ENCODE measurements at places on chromosomes 4 and X.

DNA sequence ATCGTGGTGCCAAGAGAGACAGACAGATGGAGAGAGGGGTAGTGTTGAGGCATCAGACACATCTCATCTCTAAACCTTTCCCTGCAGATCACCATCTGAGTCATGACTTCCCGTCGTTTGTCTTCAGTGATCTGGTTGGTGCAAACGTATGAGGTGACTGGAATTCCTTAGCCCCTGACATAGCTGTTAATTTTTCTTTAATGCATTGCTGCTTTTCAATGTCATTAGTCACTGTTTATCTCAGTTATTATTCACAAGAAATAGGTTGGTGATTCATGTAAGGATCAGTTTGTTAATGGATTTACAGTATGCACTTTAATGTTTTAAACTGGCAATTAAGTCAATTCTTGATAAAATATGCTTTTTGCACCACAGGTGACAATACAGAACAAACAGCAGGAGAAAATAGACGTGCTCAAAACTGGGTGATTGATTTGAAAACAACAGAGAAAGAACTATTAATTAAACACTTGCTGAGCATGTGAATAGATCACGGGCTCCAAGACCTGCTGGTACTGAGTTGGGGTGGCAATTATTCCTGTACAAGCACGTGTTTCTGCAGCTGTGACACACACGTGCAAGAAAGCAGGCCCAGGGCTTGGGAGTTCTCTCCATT is 1.3 kb upstream of the TMEM154 start:
- no peak for DNase-seq

- no peak for DNase-seq
These were observed 86.5 kb downstream of the SH3KBP1 start for GRCh38 chrX:19800821-19801374.

DNA sequence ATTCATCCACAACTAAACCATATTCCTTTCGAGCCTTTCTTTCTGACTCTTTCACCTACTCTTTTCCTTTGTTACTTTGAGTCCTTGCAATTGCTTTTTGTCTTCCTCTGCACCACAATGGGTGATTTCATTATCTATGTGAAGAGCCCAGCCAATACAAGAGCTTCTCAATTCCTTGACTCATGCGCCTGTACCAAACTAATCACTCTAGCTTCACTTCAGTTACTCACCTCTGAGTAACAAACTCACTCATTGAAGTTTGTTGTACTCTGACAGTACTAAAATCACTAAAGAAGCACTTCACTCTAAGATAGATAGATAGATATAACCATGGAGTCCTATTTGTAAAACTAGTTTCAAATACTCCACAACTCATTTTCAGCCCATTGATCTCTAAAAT is 191.7 kb upstream of the EPHA5 start:
- DNase-seq: no peak

DNA sequence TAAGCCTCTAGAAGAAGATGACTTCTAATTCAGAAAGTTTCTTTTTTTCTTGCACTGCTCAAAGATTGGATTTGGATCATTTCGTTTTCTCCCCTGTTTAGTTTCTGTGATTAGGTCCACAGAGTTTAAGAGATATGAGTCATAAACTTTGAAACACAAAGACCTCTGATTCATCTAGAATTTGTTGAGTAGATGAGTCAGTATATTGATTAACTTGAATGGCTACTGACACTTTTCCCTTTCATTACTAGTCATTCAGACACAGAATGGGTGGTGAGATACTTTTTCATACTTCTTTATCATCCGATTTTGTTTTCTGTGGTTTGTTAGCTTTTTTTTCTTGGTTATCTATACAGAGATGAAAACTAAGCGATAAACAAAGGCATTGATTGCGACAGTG is 34.1 kb upstream of the AFF2 start:
- no peak for DNase-seq

GRCh38 chrX:136476501-136476900 is 11.2 kb upstream of the BRS3 start:
- DNase-seq: no peak

- DNase-seq: no peak
These were observed 25.4 kb upstream of the SLITRK4 start for GRCh38 chrX:143661286-143661685.

DNA sequence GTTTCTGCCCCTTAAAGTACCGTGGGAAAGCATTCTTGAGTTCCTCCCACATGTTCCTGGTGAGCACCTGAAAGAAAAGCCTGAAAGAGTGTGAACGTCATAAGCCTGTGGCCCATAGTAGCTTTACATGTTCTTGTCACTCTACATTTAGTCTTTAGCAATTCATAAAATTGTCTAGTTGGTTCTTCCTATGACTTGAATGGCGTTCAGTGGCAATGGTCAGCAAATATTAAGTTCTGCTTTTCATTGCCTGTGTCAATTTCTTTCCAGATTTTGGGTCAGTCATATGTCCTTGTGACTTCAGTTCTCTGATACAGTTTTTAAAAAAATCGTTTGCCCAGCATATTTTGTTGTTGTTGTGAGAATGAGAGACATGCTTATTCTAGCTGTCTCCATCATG is 650.0 kb upstream of the BOD1L1 start:
- no peak for DNase-seq

DNA sequence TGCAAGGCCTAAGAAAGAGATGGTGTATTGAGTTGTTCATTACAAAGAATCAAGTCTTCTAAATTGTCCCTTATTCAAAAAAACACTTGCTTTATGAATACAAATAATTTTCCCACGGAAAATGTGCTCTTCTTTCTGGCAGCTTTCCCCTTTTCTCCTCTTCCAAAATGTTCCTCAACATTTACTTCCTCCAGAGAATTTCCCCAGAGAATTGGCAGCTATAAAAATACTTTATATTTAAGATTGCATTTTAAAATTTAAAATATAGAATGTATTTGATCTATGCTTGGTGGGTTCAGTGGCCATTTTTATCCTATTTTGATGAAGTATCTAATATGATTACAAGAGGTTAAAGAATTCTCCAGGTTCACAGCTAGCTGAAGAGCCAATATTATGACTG is 521.0 kb downstream of the IQCM start:
- DNase-seq: no peak

DNA sequence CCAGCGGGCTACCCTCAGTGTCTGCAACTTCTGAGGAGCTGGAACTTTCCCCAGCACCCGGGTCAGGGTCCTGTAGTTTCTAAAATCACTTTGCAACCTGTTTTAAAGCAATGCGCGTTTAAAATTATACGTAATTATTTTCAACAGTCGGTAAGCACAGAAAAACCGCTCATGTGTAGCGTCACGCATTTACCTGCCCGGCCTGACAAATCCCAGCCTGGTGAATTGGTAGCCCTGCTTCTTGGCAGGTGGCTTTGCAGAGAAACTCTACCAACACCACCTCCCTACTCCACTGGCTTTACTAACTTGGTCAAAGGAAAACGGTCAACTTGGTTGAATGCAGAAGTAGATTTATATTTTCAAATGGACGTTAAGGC is 640 bp downstream of the BANK1 start:
- DNase-seq: no peak

- DNase-seq: no peak
These were observed 93.0 kb upstream of the PLS3 start for GRCh38 chrX:115467961-115468360.

DNA sequence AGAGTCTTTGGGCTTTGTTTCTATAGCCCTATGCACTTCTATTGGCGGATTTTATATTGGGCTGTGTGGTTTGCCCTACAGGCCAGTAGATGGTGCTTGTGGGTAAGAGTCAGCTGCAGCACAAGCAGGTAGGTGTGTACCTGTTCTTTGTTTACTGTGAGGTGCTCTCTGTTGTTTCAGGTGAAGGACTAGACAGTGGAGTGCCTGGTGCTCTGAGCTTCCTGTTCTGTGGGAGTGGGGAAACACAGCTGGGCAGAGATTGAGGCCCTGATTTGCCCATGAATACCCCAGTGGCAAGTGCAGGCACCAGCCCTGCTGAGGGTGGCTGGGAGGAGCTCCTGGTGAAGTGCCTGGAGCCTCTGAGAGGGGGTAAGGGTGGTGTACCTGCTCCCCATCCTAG is 26.3 kb upstream of the UCP1 start:
- no peak for DNase-seq

DNA sequence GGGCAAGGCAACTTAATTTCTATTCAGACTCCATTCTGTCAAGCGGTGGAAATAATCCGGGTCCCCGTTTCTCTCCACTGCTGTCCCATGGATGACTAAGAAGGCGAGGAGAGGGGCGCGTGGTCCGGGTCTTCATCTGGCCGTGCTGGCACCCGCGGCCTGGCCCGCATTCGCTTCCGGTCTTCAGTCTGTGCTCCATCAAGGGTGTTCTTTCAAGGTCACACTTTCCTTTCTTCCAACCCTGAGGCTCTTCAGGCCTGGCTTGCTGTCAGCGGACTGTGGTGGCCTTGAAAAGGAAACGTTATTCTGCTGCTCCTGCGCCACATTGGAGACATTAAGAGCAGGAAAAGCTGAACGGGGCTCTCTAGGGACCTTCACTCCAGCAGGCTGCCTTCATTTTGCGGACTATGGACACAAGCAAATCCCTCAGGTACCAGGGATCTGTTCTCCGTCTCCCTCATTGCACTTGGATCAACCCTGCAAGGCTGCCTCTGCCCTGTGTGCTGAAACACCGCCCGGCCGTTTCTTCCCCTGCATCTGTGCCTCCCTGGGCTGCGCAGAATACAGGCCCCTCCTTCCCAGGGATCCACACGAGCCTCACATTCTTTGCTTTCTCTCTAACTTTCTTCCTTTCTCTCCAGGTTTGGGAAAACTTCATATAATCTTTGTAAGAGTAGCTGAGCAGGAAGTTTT is 5.7 kb upstream of the SLC25A4 start:
- DNase-seq: no peak

- DNase-seq: no peak
These were observed 833.5 kb upstream of the IGFBP7 start for GRCh38 chr4:57943682-57944081.
